ENCODE measurements at places on chromosomes 2 and 18. TPM values are rescaled to one million over a fixed set of nuclear protein-coding genes. Genes with fewer than 3 reads are reported as not detected.

The MEP1B gene
- total RNA-seq = not detected

DNA sequence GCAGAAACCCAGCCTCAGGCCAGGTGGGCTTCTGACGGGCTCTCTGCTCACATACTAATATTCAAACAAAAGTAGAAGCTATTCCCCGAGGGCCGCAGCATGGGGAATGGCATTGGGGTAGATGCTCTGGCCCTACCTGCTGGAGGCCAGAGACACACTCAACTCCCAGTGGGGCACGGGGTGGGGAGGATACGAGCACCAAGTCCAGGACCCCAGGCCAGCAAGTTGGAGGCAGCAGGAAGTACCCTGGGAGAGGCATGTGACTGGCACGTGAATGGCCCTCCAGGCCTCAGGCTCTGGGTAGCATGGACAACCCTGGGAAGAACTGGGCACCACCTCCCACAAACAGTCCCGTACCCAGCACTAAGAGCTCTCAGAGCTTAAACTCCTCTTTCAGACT lies 3.8 kb downstream of the DNMT3A start:
- no peak for DNase-seq

DNA sequence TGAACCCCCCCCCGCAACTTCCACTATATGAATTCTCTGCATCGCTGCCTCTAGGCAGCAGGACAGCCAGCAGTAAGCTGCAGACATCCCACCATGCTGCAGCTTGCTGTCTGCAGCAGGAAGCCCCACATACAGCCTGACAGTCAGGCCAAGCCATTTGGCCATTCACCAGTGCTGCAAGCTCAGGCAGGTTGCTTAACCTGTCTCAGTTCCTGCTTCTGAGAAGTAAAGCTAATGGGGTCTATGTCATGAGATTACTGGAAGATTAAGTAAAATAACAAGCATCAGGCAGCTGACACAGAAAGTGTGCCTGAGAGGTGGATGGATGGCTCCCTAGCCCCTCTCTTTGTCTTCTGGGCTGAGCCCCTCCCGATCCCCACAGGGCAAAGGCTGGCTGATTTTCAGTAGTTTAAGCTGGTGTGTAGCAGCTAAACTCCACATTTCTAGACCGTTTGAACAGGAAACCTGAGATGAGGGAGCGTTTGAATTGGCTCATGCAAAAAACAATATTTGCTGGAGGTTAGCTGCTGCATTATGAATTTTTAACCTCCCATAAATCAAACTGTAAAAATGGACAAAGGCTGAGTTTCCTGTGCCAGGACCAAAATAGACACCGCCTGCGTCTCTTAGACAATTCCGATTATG lies 193.8 kb upstream of the ARL4C start:
- DNase-seq = no peak

DNA sequence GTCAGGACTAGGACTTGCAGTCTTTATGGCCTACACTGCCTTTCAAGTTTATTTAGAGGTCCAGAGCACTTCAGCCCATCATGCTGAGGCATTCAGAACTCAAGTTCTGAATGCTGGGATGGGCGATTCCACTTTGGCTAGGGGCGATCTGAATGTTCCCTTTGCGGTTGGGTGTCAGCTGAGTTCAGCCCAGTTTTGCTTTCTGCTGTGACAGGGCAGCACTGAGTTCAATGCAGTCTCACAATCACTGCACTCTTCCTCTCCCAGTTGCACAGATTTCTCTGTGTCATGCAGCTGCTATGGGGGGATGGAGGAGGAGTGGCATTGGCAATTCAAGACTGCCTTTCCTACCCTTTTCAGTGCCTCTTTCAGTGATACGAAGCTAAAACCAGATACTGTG lies 1232.0 kb upstream of the FAM98A start:
- no peak for DNase-seq

Data from Calu3 (cell line).